ENCODE measurements at places on chromosomes 5 and 9.

GRCh38 chr9:105445203-105445881 is 2.5 kb upstream of the FSD1L start:
- no peak for DNase-seq

DNA sequence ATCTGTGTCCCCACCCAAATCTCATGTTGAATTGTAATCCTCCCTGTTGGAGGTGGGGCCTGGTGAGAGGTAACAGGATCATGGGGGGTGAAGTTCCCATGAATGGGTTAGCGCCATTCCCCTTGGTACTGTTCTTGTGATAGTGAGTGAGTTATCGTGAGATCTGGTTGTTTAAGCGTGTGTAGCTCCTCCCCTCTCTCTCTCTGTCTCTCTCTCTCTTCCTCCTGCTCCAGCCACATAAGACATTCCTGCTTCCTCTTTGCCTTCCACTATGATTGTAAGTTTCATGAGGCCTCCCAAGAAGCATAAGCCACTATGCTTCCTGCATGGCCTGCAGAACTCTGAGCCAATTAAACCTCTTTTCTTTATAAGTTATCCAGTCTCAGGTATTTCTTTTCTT is 28.8 kb downstream of the C5orf15 start:
- no peak for DNase-seq

GRCh38 chr5:165143741-165144140 is 1638.3 kb downstream of the MAT2B start:
- no peak for DNase-seq

GRCh38 chr5:33074548-33074947 is 363.4 kb downstream of the NPR3 start:
- DNase-seq: no peak

DNA sequence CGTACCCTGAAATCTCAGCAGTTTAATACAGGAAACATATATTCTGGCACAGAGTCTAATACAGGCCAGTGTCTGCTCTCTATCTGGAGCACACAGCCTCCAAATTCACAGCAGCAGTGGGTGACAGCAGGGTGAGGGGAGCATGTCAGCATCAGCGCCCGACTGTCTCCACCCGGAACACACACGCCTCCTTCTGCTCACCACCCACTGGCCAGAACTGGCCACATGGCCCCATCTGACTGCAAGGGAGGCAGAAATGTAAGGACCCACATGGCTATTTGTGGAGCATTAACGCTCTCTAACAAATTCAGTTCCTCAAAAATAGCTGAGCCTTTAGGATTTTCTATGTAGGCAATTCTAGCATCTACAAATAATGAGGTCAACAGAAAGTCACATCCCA is 24.6 kb downstream of the UBE2QL1 start:
- no peak for DNase-seq

- no peak for DNase-seq
These were observed 11.4 kb downstream of the MTAP start for GRCh38 chr9:21813575-21814473.

All from activated B cell treated with CpG ODN at 0.5 μM for 24 hours (primary cell).